ENCODE measurements at places on chromosomes 13 and 19.

DNA sequence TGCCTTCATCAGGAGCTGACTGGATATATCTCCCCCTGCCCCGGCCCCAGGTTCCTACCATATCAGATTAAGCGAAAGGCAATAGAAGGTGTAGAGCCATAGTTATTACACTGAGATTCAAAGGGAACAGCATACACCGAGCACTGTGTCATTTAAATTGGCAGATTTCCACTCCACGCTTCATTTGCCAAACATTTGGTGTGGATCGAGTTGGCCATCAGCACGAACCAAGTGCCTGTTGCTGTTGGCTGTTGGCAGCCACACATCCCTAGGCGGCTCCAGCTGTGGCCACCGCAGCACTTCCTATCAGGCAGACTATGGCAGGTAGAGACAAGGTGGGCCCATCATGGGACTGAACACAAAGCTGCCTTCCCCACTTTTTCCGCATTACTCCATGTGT is 115.8 kb downstream of the CCNA1 start:
- no peak for DNase-seq

- DNase-seq: no peak
Observed at GRCh38 chr19:9436358-9436757, 985 bp upstream of the ZNF266 start.

- no peak for DNase-seq
Observed at GRCh38 chr19:12913851-12914690, 5.0 kb downstream of the SYCE2 start.

- no peak for DNase-seq
Observed at GRCh38 chr13:112941349-112941748, 27.7 kb upstream of the MCF2L start.

All from GM10248 (cell line).